ENCODE measurements at places on chromosomes 12 and 14. TPM values are rescaled to one million over a fixed set of nuclear protein-coding genes. Genes with fewer than 3 reads are reported as not detected.

GRCh38 chr12:65649126-65649525 lies 175.2 kb upstream of the HMGA2 start:
- no peak overlapping the region for H3K27ac ChIP-seq

DNA sequence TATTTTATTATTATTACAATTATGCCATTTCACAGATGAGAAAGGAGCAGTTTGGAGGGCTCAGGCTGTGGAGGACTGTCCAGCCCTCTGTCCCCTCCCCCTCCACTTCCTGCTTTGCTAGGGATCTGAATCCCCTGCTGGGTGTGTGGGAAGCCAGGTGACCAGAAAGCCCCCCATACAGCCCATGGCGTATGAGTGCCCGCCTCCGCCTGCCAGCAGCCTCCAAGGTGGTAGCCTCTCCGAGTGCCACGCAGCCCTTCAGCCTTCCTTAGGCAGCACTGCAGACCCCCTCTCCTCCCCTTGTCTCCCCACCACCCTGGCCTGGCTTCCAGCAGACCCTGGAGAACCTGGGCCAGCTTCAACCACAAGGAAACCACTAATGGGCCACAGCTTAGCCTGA lies 12.6 kb downstream of the DTX1 start:
- H3K4me3 ChIP-seq = no peak overlapping the region
- H3K27me3 ChIP-seq = peaks cover 12% of the 10 kb centered on the region
- no peaks in the 10 kb centered on the region for H3K36me3 ChIP-seq

DNA sequence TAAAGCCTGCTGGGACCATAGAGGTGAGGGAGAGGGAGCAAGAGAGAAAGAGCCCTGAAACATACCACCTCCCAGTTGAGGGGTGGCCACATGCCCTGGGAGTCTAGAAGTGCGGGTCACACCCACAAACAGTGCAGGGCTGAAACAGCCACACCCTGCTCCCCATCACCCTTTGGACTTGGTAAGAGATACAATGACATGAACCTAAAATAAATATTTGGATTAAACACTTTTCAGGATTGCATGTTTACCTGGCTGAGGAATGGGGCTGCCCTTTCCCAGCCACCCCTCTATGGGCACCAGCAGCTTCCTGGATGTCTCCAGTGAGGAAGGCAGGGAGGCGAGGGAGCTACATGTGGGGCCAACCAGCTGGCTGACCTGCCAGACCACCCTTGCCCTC lies 39.0 kb upstream of the TC2N start:
- DNase-seq = no peak
- no peak overlapping the region for H3K4me3 ChIP-seq
- H3K36me3 ChIP-seq = no peaks in the 10 kb centered on the region
- no peak overlapping the region for H3K27ac ChIP-seq
- H3K4me1 ChIP-seq = peaks cover 2% of the 10 kb centered on the region

DNA sequence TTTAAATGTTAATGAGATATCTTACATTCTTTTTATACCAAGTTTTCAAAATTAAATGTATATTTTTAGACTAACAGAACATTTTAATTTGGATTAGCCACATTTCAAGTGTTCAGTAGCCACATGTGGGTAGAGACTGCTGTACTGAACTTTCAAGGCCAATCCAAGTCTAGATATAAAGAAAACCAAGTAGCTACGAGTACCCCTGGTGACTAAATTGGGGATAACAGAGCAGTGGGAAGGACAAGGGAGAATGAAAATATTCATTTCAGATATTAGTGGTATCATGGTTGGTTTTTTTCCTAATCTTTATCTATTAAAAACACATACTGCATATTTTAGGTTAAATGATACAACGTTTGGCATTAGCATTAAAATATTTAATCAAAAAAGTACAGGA lies 69.4 kb upstream of the RHOJ start:
- no peaks in the 10 kb centered on the region for H3K36me3 ChIP-seq
- no peaks in the 10 kb centered on the region for H3K27me3 ChIP-seq
- no peak for DNase-seq
- no peak overlapping the region for H3K27ac ChIP-seq
- H3K4me3 ChIP-seq = no peak overlapping the region

DNA sequence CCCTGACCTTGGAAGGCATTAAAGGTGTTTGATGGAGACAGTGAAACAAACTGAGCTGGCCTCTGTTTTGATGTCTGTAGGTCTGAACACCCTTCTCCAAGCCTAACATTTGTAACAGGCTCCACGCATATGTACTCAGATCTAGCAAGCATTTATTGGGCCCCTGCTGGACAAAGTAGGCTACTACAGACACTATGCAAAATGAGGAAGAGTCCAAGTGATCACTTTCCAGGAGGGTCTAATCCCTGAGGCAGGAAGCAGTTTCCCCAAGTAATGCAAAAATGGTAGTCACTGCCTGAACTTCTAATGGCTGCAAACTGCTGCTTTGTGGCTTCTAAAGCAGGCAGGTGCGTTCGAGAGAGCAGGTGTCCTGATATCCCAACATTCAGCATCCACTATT lies 405.8 kb downstream of the MED13L start:
- DNase-seq = no peak
- H3K4me1 ChIP-seq = no peaks in the 10 kb centered on the region
- H3K4me3 ChIP-seq = no peak overlapping the region
- no peak overlapping the region for H3K27ac ChIP-seq
- peaks cover 5% of the 10 kb centered on the region for H3K27me3 ChIP-seq
- no peaks in the 10 kb centered on the region for H3K36me3 ChIP-seq

GRCh38 chr12:52684431-52684830 lies 4.2 kb upstream of the KRT1 start:
- H3K36me3 ChIP-seq = no peaks in the 10 kb centered on the region
- H3K4me3 ChIP-seq = no peak overlapping the region
- H3K4me1 ChIP-seq = no peaks in the 10 kb centered on the region
- DNase-seq = no peak
- peaks cover 20% of the 10 kb centered on the region for H3K27me3 ChIP-seq
- H3K27ac ChIP-seq = no peak overlapping the region

DNA sequence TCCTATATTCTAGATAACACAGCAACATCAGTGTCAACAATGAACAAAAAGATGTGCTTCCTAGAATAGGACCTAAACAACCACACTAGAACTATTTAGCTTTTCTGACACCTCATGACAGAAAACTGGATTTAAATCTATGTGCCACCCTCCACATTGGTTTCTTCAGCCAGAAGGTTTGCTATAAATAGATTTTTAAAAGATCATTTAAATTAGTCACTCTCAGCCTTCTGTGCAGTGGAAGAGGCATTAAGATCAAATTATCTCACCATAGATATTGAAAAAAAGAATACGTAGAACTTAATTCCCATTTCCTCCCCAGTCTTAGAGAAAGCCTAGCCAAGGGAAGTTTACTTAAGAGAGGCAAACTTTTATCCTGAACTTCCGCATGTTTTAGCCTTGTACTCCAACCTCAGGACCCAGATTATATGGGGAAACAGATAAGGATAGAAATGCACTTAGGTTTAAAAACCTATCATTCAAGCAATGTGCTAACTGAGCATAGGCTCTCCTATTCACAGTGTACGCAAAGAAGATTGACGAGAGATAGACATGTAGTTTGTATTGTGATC lies 59.6 kb downstream of the NELL2 start:
- H3K36me3 ChIP-seq = no peaks in the 10 kb centered on the region
- H3K4me1 ChIP-seq = no peaks in the 10 kb centered on the region
- DNase-seq = no peak
- no peaks in the 10 kb centered on the region for H3K27me3 ChIP-seq

DNA sequence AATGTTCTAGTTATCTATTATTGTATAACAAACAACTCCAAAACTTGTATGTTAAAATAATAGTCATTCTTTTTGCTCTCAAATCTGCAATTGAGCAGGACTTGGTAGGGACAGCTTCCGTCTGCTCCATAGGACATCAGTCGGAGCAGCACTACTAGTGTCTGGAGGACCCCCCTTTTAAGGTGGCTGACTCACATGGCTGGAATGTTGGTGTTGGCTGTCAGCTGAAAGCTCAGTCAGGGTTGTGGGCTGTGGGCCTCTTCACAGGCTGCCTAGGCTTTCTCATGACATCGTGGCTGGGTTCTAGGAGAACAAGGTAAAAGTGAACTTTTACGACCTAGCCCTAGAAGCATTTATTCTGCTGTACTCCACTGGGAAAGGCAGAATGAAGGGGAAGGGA lies 160.6 kb downstream of the ANO4 start:
- H3K4me3 ChIP-seq = no peak overlapping the region
- no peaks in the 10 kb centered on the region for H3K27me3 ChIP-seq
- no peak for DNase-seq
- no peak overlapping the region for H3K27ac ChIP-seq
- no peaks in the 10 kb centered on the region for H3K36me3 ChIP-seq

DNA sequence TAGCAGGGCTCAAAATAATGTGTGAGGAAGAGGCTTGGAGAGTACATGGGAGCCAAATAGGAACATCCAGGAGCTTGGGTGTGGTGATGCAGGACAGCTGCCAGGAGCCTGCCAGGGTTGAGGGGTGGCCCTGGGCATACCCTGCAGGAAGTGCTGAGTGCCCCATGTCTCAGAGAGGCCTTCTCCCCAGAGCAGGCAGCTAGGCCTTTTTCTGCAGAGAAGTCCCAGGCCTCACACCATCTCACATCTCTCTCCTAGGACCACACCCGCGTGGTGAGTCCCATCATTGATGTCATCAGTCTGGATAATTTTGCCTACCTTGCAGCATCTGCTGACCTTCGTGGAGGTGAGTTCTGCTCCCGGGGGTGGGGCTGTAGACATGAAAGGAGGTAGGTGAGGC lies 66.9 kb downstream of the ERH start:
- DNase-seq = no peak
- H3K4me1 ChIP-seq = no peaks in the 10 kb centered on the region
- no peak overlapping the region for H3K4me3 ChIP-seq
- H3K27me3 ChIP-seq = no peaks in the 10 kb centered on the region

GRCh38 chr14:51780741-51781140 lies 79.7 kb upstream of the GNG2 start:
- no peaks in the 10 kb centered on the region for H3K27me3 ChIP-seq
- H3K4me3 ChIP-seq = no peak overlapping the region
- no peaks in the 10 kb centered on the region for H3K4me1 ChIP-seq
- H3K36me3 ChIP-seq = no peaks in the 10 kb centered on the region
- no peak overlapping the region for H3K27ac ChIP-seq

The MYO1H gene
- 0.64 TPM for total RNA-seq

The ESR2 gene
- 1.3 TPM for total RNA-seq

The TFCP2 gene
- 25.0 TPM for total RNA-seq

The PAPLN gene
- 20.2 TPM for total RNA-seq
